ENCODE measurements at places on chromosomes 12 and 14. TPM values are rescaled to one million over a fixed set of nuclear protein-coding genes. Genes with fewer than 3 reads are reported as not detected.

GRCh38 chr12:62003701-62004100, 256.5 kb upstream of the USP15 start:
- DNase-seq, result no peak

GRCh38 chr12:2640709-2641108, 154.1 kb upstream of the FKBP4 start:
- no peak for DNase-seq

- DNase-seq, result no peak
Measured at GRCh38 chr14:72636871-72637270, 257.0 kb downstream of the DPF3 start.

GRCh38 chr14:32339188-32339587, 10.1 kb downstream of the AKAP6 start:
- no peak for DNase-seq

- DNase-seq, result no peak
Measured at GRCh38 chr14:52303236-52303635, 10.9 kb upstream of the PTGER2 start.

DNA sequence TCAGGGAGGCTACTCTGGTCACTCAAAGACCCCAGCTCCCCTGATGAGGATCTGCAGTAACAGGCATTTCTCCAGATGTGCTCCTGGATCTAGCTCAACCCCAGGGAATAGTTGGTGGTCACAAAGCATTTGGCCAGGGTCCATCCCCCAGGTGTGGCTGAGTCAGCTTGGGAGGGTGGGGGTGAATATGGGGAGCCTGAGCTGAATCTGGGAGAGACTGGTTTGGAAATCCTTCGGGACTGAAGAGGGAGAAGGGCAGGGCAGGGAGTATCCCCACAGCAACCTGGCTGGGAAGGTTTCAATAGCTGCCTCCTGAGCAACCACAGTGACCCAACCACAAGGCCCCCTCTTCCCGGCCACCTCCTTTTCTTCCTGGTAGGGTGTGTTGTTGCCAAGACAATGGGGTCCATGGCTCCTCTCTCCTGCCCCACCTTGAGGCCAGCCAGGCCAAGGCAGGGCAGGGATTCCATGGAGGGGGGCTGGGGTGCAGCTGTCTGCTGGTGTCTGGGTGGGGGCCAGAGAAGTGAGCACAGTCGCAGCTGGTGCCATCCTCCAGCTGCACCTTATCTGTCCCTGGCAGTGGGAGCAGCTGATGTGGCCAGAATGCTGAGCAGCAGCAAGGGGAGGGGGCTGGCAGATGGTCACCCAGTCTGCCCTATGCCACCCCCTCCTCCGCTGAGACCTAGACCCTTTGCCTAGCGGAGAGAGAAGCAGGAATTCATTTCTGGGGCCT, 5.5 kb downstream of the ASIC1 start:
- no peak for DNase-seq

- DNase-seq, result no peak
Measured at GRCh38 chr12:106054049-106054448, 84.7 kb downstream of the NUAK1 start.

DNA sequence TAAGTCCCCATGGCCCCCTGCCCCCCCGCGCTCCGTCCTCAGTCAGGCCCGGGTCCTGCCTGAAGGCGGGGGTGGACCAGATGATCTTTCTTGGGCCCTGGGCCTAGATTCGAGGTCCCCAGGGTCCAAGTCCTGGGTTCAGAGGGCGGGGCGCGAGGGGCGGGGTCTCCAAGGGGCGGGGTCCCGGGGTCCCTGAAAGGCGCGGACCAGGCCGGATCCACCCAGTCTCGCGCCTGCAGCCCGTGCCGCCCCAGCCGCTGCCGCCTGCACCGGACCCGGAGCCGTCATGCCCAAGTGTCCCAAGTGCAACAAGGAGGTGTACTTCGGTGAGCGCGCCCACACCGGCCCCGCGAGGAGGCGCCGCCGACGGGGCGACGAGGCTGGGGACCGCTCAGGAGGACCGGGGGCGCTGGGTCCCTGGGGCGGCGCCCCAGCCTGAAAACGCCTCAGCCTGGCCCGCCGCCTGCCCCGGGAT, 325 bp downstream of the CRIP1 start:
- no peak for DNase-seq

GRCh38 chr12:13128291-13128965, 25.0 kb upstream of the GSG1 start:
- DNase-seq, result no peak

GRCh38 chr12:19035536-19035935, 94.0 kb upstream of the PLEKHA5 start:
- no peak for DNase-seq

GRCh38 chr12:57552835-57553313, 3.0 kb downstream of the KIF5A start:
- DNase-seq, result no peak

DNA sequence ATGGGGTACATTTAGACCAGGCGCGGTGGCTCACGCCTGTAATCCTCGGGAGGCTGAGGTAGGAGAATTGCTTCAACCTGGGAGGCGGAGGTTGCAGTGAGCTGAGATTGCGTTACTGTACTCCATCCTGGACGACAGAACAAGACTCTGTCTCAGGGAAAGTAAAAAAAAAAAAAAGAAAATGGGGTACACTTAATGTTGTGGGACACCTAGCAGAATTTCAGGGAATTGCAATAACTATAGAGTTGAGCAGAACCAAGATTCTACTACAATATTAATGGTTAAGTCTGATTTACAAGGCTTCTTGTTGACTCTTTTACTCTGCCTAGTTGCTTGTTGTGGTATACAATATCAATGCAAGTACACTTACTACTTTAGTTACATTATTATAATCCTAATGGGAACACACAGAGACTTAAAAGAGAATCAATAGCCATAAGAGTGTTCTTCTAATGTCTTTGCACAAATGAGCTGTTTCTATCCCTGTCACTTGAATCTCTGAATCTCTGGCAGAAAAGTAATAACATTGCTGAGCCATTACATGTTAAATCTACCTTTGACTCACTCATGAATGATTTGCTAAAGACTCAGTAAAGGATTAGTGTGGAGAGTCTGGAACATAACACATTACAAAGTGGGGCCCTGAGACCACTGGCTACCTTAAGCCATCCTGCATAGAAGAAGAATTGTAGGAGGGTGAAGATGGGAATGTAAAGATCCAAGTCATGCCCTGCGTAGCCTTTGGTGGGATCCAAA, 22.7 kb downstream of the BEST3 start:
- DNase-seq, result no peak

DNA sequence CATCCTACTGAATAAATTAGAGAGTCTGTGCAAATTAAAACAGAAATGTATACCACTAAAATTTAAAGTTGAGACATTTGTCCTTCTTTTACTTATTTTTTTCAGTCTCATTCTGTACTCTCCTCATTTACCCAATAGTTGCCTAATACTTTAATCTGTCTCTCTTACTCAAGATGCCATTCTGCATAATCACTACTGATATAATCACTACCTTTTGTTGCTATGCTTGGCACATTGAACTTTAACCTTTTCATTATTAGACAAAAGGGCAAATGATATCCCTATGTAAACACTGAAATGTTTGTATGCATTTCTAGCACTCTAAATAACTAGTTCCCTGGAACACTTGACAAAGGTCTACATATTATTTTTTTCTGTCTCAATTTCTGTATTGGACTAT, 1108.3 kb upstream of the FLRT2 start:
- DNase-seq, result no peak

GRCh38 chr14:29810682-29811081, 117.0 kb downstream of the PRKD1 start:
- DNase-seq, result no peak

DNA sequence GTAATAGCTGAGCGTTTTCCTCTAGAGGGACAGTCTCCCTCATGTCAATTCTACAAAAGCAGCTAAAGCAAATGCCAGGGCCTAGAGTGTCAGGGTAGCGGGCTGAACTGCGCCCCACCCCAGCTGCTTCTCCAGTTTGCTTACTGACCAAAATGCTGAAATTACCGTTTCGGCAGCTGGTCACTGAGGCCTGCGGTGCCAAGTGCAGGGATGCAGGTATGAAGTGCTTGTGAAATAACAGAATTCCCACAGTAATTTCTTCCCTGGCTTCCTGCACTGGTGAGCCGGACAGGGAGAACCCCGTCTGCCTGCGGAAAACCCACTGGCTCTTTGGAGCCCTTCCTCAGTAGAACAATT, 19.1 kb downstream of the PSMC1 start:
- DNase-seq, result no peak

- no peak for DNase-seq
Measured at GRCh38 chr12:57752668-57753000, 524 bp upstream of the CDK4 start.

DNA sequence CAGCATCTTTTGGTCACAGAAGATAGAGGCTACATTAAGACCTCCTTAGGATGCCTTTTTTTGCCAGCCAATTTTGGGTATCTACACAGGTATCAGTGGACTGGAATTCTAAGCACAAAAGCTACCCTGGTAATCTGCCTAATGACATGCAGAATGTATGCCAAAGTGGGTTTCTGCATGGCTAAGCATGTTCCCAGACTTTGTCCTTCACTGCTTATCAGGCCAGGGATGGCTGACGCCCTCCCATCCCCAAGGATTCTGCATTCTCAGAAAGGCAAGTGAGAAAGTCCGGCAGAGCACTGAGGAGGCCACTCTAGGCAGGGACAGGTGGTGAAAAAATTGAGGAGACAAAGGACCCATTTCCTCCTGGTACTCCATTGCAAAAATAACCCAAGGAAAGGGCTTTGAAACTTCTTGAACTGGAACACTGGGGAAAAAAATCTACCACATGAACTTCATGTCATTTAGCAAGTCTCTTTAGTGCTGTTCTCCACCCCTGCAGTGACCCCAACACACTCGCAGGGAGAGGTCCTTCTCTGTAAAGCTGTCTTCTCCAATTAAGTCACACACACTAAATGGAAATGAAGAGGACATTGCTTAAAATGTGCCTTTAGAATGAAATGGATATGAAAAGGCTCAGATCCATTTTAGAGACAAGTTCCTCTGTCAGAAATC, 91.7 kb upstream of the MAX start:
- no peak for DNase-seq

DNA sequence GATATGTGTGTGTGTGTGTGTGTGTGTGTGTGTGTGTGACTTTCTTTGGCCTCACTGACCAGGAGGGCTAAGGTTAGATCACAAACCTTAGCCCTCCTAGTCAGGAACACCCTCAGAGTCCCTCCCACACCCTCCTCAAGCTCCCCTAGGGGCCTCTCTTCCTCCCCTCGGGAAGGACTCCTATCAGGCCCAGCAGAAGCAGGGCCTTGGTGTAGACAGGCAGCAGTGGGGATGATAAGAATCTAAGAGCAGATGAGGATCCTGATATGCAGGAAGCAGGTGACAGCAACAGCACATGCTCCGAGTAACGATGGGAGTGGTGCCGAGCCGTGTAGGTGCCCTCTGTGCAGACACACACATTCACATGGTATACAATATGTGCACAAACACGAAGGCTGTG, 20.7 kb downstream of the PLEK2 start:
- DNase-seq, result no peak

DNA sequence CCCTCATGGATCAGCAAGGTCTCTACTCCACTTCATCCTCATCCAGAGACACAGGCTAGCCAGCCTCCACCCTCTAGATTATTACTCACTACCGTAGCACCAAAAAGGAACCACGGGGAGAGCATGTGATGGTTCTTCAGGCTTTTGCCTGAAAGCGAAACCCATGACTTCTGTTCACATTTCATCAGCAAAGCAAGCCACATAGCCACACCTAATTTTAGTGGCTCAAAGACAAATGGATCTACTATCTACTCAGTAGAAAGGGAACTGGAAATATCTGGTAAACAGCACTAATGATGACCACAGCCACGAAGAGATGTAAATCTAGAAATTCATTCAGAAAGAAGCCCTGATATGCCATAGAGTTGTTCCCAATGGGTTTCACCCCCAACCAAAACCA, 51.4 kb downstream of the VCPKMT start:
- no peak for DNase-seq

The PRR4 gene
- 4.0 TPM for polyA plus RNA-seq

The KLRB1 gene
- 5.8 TPM for polyA plus RNA-seq

The CISTR gene
- polyA plus RNA-seq, result 0.24 TPM

The PLD4 gene
- polyA plus RNA-seq, result 8.8 TPM

The DLK1 gene
- polyA plus RNA-seq, result 7.3 TPM

The DBX2 gene
- 0.13 TPM for polyA plus RNA-seq

The YEATS4 gene
- 26.6 TPM for polyA plus RNA-seq

The VDR gene
- polyA plus RNA-seq, result 3.6 TPM

The IAPP gene
- polyA plus RNA-seq, result not detected

The CEBPE gene
- polyA plus RNA-seq, result 0.11 TPM

The CNTN1 gene
- polyA plus RNA-seq, result 65.9 TPM

The LRTM2 gene
- polyA plus RNA-seq, result 0.90 TPM

The SIRT4 gene
- 4.6 TPM for polyA plus RNA-seq

Data from left renal cortex interstitium (tissue), 4 donors.